ENCODE measurements at places on chromosomes 7 and 10. TPM values are rescaled to one million over a fixed set of nuclear protein-coding genes. Genes with fewer than 3 reads are reported as not detected.

DNA sequence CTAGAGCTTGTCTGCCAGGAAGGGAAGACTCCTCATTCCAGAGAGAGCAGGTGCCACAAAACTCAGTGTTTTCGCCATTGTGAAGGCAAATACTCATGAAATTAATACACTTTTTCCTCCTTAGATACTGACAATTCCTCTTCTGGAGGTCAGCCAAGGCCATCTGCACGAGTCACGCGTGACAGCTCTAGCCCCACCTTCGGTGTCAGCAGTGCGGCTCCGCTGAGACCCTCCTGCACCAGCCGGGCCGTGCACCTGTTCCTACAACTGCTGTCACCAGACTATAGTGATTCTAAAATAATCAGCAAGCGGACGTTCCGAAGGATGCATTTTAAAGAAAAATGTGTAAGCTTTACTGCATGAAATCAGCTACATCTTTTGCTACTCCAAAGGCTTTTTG, 127.7 kb downstream of the DIP2C start:
- no peak for DNase-seq

- DNase-seq, result no peak
These were observed 20.5 kb downstream of the GPER1 start for GRCh38 chr7:1108264-1108920.

ANKMY2 gene
- 20.0 TPM for polyA plus RNA-seq

PILRA gene
- polyA plus RNA-seq, result 11.9 TPM

GRCh38 chr10:61708846-61709245, 46.1 kb downstream of the CABCOCO1 start:
- no peak for DNase-seq

DNA sequence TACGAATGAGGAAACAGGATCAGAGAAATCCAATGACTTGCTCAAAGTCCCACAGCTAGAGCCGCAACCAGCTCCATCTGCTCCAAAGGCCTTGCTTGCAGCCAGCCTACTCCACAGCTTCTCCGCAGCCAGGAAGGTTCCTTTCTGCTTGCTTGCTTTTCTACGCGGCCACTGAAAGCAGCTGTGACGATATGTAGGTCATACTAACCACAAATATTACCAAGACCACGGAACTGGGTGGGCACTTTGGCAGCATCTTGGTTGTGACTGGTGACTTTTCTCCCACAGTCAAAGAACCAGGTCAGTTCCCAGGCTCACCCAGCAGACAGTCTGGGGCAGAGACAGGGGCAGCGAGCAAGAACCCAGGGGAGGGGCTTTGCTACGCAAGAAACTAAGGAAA, 86.4 kb downstream of the FAM53B start:
- DNase-seq, result no peak

- DNase-seq, result no peak
These were observed 34.2 kb downstream of the TACR2 start for GRCh38 chr10:69382382-69383117.

MRC1 gene
- polyA plus RNA-seq, result 14.8 TPM

Measured in adrenal gland (tissue), 19 donors.